Suppressor macrophage treated with lipopolysaccharide for 4 hours (primary cell): ENCODE measurements at places on chromosomes 1 and 21.

DNA sequence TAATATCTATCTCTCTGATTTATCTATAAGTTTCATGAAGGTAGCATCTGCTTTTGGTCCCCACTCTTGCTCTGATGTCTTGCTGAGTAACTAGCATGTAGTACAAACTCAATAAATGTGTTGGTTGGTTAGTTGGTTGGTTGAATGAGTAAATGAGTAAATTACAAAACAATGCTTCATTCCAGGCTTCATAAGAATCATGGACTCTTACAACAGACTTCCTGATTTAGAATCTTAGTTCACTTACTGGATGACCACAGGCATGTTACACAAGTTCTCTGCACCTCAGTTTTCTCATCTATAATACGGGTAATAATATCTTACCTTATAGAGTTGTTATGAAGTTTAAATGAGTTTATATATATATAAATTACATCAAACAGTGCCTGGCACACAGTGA, 98.6 kb downstream of the ZNF281 start:
- peak; percentile 71 for DNase-seq

- DNase-seq: no peak
Measured at GRCh38 chr1:2494323-2494693, 18.2 kb downstream of the PLCH2 start.

GRCh38 chr1:203534526-203534925, 40.6 kb downstream of the OPTC start:
- DNase-seq: no peak

DNA sequence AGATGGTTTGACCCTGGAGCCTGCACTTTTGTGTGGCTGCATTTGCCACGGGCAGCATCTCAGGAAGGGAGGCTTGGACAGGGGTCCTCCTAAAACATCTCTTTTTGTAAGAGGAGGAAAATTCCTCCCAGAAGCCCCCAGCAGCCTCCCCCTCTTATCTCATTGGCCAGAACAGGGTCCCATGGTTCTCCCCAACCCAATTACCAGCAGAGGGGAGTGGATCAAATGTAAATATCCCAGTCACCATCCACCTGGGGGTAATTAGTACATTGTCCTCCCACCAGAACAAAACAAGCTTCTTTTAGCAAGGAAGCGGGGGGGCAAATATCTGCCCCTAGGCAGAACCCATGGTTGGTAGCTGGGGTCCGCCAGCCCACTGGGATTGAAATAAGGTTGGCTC, 44.7 kb upstream of the TENT5B start:
- no peak for DNase-seq

GRCh38 chr1:21873174-21873573, 61.1 kb downstream of the LDLRAD2 start:
- no peak for DNase-seq

DNA sequence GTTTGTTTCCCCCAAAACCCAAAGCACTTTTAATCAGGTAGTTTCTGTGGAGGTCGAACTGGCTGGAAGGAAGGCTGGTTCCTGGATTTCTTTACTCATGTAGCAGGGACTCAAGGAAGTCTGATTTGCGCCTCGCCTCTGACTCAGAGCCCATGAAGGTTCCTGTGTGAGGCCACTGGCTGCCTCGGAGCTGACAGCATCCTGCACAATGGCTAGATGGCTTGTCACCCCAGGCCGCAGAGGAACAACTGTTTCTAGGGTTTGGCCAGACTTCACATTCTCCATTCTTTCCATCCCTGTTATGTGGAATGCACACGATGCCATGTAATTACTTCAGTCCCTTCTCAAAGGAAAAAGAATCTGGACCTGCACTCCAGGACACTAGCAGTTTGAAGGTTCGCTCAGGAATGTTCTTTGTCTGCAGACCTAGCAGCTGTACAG, 39.1 kb upstream of the PRSS38 start:
- DNase-seq: no peak

DNA sequence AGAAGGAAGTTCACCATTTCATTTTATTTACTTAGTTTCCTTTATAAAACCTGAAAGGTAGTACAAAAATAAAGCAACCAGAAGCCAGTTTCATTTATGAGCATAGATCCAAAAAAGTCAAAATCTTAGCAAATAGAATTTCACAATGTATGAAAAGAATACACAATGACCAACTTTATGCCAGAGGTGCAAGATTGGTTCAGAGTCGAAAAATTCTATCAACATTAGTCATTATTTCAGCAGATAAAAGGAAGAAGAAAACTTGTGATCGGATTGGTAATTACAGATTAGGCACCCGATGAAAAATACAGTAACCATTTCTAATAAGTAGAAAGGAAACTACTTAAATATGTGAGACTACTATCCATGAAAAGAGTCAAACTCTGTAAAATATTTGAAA, 89.1 kb downstream of the ITSN1 start:
- no peak for DNase-seq

DNA sequence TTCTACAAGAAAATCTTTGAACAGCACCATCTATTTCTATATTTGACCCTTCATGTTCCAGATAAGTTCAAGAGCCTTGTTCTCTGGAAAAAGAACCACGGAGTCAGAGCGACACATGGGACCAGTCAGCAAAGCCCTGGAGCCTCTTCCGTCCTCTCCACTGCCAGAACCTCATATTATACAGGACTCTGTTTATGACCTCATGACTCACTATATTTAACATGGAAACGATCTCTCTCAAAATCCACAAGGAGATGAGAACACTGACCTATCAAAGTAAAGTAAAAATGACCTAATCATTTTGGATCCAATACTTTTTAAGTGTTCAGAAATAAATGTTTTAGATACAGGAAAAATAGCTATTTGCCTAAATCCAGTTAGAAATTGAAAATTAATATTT, 124.6 kb upstream of the KRTAP19-8 start:
- DNase-seq: no peak

DNA sequence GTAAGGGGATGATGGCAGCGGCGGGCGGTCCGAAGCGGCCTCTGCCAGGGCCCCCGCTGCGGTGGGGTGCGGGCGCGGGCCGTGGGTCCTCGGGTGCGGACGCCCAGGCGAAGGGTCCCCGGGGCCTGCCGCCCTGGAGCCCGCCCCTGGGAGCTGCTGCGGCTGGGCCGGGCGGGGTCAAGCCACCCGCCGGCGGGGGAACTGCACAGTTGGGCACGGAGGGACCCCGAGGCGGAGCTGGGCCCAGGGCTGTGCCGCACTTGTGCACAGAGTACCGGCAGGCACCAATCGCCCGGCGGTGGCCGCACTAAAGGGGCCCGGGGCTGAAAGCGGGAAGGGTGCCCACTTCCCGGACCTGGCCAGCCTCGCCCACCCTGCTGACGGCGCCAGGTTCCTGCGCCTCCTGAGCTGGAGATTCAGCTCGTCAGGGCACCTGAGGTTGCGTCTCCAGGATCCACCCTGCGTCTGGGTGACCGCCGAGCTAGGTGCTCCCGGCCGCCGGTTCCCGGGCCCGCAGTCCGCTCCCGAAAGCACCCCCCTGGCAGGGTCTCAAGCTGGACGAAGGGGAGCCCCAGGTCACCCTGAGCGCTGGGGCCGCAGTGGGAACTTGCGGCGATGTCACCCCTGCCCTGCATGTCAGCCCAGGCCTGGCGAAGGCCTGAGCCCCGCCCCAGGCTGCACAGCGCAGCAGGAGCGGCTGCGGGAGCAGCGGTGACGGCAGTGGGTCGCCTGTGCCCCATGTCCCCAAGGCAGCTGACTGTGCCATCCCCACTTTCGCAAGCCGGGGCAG, 56.7 kb upstream of the ETV3 start:
- DNase-seq: no peak

DNA sequence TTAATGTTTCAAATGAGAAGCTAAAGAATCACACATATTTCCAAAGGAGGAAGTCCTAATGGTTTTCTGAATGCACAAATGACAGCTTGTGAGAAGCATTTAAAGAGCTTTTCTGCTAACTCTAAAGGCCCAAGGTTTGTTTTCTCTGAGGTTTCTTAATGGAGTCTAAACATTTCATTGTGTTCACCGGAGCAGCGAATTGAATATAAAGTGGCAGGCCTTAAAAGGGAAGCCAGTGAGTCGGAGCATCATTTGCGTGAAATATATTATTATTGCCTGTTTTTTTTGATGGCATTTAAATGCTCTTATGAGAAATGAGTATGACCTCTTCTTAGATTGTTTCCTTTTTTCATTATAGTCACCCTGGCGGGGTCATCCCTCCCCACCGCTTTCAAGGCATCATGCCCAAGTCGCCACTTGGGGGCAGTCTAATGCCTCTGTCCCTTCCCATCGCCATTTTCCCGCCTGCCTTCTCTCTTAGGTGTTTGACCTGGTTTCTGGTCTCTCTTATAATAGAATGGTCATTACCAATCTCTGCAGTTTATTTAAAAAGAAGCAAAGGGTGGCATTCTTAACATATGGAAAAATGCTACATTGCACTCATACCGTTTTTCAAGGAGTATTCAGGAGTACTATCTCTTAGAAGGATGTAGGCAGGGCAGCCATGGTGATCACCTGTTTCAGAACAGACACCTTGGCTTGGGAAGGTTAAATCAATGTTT, 25.3 kb upstream of the OVAAL start:
- peak; percentile 73 for DNase-seq

GRCh38 chr1:30808067-30808662, 50.6 kb upstream of the LAPTM5 start:
- no peak for DNase-seq

GRCh38 chr1:159940006-159940620, 5.3 kb downstream of the IGSF9 start:
- no peak for DNase-seq

- DNase-seq: peak; percentile 10
Measured at GRCh38 chr1:21550097-21550496, 40.9 kb downstream of the ALPL start.
